ENCODE measurements at places on chromosomes 7 and 10.
A peak's percentile ranks its signal among the peaks of the same experiment; 100 is the strongest.

DNA sequence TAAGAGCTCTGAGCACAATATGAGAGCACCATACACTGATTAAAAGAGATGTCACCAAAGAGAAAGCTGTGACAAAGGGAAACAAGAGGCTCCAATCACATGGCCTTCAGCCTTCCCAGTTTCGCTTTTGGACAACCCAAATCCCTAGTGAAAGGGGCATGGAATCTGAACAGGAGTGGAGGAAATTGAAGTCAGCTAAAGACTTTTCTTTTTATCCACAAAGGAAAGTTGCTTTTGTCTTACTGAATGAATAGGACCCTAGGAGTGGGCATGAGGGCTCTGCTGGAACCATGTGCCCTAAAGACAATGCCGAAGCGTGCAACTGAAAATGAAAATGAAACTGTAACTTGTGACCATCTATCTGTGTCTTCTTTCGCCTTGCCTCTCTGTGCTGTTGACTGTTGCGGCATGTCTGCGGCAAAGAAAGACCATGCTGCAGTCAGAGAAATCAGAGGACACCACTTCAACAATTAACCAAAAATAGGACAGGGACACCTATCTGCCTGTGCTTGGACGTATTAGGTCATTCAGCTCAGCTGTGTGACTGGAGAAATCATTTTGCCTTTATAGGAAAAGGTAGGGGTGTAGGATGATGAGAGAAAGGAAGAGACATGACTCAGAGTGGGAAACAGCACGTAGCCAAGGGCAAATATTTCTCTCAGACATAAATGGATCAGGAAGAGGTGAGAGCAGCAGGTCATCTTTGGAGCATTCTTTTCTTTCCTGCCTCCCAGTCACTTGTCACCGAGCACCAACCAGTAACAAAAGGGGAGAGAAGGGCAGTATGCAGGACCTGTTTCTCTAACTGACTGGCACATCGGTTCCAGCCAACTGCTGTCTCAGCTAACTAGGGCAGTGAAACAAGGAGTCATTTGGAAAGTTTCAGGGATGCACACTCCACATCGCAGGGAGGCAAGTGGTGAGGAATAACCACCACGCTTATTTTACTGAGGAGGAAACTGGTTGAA is 12.3 kb downstream of the CAV2 start:
- no peak for DNase-seq

DNA sequence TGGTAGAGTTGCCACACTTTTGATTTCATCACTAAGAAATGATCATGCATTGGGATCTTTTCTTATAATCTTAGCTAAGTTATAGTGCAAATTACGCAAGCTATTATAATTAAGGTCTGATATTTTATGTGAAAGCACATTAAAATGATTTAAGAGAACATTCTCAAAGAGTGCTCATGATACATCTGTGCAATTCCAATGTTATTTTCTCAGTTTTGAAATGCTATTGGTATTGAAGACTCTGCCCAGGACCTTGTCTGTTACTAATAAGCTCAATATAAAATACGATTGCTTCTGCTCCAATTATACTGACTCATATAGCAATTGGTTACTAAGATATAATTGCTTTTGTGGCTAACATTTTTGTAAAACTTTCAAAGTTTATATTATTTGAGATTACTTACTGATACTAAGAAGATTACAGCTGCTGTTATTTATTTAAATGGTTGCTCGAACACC is 180.9 kb downstream of the ADAM12 start:
- DNase-seq = no peak

DNA sequence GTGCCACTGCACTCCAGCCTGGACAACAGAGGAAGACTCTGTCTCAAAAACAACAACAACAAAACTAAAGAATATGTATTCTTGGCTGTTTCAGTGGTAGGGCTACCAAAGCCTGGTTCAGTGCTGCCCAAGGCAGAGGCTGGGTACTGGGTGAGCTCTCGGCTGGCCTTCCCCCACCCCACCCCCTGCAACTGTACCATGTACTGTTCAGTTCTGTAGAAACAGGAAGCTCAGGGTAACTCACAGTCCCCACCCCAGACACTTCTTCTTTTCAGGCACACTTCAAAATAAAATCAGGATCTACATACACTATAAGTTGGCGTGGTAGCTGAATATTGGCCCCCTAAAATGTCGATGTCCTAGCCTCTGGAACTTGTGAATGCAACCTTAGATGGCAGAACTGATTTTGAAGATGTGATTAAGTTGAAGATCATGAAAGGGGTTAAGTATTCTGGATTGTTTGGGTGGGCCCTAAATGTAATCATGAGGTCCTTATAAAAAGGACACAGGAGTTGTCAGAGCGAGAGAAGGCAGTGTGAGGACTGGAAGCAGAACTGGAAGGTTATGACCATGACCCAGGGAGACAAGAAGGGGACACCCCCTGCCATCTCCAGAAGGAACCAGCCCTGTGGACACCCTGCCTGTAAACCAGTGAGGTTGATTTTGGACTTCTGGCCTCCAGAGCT is 31.2 kb downstream of the TBXAS1 start:
- DNase-seq = no peak

DNA sequence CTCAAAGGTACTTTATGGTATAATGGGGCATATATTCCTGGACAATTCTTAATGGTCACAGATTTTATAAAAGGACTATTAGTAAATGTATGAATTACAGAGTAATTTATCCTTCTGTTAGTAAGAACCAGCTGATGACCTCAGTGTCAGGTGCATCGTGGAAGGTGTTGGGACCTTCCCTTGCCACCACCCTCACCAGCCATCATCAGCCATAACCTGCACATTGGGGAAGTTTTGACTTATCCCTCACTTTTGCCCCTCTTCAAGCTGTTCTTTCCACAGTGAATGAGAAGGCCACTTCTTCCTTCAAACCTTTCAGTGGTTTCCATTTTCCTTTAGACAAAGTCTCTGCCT is 52.2 kb downstream of the FIGNL1 start:
- no peak for DNase-seq

DNA sequence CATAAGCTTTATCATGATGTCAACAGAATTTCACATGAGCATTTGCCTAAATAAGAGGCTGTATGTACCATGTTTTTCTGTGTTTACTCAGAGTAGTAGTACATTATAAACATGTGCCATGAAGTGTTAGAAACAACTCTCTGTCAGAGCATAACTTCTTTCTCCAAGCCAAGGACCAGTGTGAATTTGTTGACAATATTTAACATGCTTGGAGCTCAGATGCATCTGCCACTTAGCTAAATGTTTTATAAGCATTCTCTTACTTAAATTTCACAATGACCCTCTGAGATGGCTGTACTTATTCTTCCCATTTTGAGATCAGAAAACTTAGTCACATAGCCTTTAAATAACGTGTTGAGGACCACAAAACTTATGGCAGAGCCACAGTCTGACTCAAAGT is 105.0 kb downstream of the SEMA3D start:
- no peak for DNase-seq

GRCh38 chr10:91683975-91684374 is 51.1 kb upstream of the PPP1R3C start:
- DNase-seq = no peak

DNA sequence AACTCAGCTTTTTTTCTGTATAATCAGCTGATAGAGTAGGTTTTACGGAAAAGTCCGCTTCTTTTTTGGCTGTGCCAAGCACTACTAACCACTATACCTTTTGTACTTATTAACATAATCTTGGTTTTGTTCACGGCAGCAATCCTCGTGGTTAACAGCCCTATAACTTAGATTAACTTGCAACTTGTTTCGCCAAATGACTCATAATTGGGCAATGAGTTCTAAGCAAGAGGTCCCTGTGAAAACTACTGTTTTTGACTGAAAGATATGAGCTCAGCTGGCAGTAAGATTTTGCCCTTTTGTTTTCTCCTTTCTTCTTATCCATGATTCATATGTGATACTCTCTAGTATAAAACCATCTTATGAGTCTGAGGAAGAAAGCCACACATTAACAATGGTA is 345.0 kb upstream of the PCDH15 start:
- no peak for DNase-seq

DNA sequence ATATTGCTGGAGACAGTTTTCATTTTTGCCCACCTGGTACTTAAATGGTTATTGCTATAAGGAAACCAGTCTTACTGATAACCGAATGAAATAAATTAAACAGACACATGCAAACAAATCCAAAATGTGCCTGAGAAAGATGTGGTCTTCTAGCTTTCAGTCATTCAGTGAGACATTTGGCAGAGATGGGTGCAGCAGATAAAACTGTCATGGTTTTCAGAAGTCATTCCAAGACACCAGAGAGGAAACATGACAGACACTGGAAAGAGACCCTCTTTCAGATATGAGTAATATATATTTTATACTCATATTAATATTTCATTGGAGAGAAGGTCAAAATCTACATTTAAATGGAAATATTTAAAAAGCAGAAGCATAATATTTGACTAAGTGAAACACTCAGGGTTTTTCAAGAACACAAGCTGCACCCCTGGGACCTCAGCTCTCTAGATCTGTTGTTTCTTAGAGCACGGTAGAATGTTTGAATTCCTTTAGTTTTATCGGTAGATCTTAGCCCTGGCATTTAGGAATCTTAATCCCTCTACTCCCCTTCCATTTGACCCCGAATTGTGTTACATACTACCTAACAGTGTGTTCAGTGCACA is 246.1 kb downstream of the AUTS2 start:
- no peak for DNase-seq

DNA sequence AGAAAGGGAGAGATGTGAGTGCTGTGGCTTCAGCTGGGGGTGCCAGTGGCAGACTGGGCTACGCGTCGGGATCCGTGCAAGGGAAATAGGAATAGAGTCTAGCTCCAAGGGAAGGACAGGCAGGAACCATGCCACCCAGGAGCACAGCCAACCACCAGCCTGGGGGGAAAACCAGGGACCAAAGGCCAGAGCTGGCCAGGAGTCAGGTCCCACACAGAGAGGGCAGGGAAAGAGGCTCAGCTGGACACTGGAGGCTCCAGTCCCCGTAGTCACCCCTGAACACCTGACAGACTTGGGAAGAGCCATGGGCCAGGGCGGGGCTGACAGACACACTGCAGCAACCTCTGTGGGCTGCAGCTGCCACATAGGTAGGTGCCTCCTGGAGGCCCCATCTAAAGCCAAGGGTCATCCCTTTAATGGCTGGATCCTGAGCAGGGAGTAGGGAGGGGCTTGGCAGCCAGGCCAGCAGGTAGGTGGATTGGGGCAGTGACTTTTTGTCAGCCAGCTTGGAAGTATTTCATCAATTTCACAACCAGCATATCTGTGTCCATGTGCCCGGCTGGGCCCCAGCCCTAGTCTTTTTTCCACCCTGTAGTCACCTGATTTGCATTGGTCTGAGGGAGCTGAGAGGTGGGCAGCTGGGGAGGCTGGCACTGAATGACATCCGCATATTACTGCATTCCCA is 163.2 kb downstream of the SH2D4B start:
- DNase-seq = no peak

GRCh38 chr10:33139181-33139646 is 181.2 kb upstream of the ITGB1 start:
- DNase-seq = no peak

DNA sequence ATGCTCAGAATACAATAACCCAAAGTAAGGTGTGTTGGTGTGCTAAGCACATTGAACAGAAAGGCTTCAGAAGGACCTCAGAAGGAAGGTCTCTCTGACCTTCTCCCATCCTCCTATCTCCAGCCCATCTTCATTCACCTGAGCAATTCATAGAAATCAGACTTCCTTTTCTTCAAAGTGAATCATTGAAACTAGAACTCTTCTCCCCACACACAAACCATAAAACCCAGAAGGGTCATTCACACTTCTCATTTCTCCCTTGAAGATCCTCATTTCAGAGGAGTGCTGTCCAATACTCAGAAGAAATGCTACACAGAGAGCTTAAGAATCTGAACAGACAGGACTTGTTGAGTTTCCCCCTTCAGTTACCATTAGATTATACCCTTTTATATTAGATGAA is 89.5 kb downstream of the VWDE start:
- DNase-seq = no peak

DNA sequence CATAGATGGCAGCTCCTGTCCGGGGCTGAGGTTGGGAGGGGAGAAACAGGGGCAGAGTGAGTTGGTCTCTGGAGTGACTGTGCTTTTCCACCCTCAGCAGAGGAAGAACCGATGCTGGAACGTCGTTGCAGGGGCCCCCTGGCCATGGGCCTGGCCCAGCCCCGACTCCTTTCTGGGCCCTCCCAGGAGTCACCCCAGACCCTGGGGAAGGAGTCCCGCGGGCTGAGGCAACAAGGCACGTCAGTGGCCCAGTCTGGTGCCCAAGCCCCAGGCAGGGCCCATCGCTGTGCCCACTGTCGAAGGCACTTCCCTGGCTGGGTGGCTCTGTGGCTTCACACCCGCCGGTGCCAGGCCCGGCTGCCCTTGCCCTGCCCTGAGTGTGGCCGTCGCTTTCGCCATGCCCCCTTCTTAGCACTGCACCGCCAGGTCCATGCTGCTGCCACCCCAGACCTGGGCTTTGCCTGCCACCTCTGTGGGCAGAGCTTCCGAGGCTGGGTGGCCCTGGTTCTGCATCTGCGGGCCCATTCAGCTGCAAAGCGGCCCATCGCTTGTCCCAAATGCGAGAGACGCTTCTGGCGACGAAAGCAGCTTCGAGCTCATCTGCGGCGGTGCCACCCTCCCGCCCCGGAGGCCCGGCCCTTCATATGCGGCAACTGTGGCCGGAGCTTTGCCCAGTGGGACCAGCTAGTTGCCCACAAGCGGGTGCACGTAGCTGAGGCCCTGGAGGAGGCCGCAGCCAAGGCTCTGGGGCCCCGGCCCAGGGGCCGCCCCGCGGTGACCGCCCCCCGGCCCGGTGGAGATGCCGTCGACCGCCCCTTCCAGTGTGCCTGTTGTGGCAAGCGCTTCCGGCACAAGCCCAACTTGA is 2.7 kb downstream of the REPIN1 start:
- DNase-seq = no peak

- DNase-seq = peak; percentile 42
Observed at GRCh38 chr7:98294798-98295382, 13.4 kb downstream of the BRI3 start.

DNA sequence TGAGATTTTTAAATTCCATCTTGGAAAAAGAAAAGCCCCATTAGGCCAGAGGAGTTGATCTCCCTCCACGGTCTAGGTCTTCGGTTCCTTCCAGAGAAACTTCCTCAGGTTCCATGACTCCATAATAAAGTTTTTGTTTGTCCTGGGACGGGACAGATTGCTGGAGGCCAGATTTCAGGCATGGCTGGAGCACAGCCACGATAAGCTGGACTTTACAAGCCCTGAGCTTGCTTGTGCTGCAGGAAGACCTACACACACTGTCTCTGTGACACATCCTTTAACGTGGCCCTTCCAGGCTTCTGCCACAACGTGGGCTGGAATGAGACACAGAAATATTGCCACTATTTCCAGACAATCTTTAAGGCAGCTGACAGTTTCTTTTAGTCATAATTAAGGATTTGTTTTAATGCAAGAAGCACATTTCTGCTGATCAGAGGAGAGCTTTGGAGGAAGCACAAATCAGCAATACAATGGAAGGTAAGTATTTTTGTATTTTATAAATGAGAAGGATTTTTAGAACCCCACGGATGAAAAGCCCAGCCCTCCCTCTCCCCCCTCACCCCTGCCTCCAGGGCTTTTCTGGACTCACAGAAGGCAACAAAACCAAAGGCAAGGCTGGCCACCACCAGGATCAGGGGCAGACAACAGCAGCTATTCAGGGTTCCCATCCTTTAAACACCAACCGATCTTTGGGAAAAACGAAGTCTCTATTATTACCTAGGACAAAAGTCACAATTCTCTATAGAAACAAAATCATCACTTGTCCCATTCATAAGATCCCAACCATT is 6.5 kb downstream of the CTBP2 start:
- DNase-seq = no peak

Measured in hematopoietic multipotent progenitor cell treated with erythropoietin and hydrocortisone succinate and interleukin-3 and kit ligand, for 17 days (in vitro differentiated cells).